ENCODE measurements at places on chromosomes 13 and 19.
A peak's percentile ranks its signal among the peaks of the same experiment; 100 is the strongest.

GRCh38 chr19:14530005-14530348 lies 583 bp downstream of the TECR start:
- peak; percentile 51 for DNase-seq

- no peak for DNase-seq
These were observed 222.4 kb downstream of the TDRD3 start for GRCh38 chr13:60619461-60619860.

- no peak for DNase-seq
These were observed 43.2 kb upstream of the TSHZ3 start for GRCh38 chr19:31392464-31392863.

GRCh38 chr13:73136776-73137175 lies 78.0 kb downstream of the KLF5 start:
- no peak for DNase-seq

DNA sequence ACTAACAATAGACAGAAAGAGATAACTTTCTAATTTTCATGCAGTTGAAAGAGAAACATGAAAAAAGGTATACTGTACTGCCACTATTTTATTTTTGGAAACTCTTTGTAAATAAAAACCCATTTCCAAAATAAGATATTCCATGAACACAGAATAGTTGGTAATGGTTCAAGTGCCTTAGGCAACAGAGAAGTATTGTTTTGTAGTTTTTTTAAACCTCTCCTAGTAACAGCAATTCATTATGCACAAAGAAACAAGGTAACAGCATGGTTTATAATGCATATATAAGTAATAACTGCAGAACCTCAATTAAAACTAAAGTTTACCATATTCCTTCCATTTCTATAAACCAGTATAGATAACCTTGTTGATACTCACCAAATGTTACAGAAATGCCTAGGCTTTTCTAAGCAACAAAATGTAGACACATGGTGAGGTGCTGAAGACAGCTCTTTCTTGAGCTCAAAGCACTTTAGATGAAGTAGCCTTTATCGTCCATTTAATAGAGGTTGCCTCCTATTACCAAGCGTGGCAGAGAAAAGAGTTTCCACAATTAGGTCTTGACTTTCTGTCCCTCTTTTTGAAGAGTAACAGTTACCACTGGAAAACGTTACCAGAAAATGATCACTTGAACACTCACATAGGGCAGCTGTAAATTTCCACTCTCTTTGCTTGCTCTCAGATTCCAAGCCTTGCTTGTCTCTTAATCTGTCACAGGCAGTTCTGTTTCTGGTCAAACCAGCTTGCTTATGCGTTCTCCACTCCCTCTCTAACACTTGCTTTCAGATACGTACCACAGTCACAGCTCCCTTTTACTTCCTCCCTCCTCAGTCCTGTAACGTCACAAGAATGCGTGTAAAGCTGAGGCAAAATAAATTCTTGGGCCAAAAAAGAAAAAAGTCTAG lies 42.9 kb downstream of the CAB39L start:
- DNase-seq, result no peak

DNA sequence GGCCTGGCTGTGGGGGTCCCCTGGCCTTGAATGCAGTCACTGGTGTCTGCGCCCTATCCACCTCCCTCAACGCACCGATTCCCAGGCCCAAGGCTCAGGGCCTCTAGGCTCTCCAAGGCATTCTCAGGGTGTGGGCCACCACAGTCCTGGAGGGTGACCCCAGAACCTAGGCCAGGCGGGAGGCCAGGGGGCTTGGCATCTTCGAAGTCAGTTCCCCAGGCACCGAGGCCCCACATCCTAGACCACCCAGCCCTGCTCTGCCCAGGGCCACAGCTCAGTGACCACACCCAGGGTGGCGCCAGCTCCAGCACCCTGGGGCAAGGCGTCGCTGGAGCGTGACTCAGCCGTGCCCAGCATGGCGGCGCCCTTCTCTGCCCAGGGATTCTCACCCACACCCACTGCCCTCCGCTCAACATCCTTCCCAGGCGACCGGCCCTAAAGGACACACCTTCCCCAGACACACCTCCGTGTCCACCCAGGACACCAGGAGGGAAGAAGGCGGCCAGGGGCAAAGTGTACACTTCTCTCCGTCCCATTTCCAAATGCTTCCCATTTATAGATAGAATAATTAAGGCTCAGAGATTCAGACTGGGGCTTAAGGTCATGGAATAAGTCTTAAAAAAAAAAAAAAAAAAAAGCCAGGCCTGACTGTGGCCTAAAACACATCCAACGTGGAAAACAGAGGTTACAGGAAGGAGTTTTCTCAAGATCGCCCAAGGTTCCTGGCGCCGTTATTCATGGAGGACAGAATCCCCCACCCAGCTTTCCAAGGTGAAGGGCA lies 36.4 kb upstream of the NANOS3 start:
- DNase-seq, result peak; percentile 79

DNA sequence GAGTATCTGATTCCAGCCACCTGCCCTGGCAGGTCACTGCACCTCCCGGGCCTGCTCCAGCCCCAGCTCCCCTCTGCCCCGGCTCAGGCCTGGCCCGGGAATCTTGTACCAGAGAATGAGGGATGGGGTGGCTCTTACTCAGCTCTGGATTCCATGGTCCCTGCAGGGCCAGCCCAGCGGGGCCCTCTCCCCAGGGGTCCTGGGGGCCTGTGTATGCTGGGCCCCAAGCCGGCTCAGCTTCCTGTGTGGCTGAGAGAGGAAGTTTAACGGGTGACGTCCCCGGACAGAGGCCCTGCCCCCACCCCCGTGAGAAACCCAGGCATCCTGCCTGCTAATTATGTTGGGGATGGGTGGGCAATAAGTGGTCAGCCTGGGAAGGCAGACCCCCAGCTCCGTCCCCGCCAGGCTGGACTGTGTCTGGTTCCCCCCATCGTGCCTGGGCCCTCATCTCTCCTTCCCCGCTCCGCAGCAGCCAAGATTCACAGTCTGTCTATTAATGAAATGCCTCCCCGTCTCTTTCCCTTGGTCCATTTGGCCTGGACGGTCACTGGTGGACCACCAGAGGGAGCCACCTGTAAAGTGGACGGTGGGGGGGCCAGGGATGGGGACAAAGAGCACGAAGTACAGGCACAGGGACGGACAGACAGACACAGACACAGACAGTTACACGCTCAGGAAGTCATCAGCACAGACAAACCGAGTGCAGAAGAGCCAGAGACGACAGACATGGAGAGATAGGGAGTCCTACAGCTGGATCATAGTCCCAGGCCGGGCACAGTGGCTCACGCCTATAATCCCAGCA lies at the start of gene DENND1C:
Gene DENND1C, minus strand, starts transcription at position 247 of the 802 bp plus-strand sequence. Its CDS starts 92 bp downstream, at position 155.
- DNase-seq, result peak; percentile 78

- DNase-seq, result no peak
These were observed 11.5 kb upstream of the SERPINE3 start for GRCh38 chr13:51327961-51328360.

DNA sequence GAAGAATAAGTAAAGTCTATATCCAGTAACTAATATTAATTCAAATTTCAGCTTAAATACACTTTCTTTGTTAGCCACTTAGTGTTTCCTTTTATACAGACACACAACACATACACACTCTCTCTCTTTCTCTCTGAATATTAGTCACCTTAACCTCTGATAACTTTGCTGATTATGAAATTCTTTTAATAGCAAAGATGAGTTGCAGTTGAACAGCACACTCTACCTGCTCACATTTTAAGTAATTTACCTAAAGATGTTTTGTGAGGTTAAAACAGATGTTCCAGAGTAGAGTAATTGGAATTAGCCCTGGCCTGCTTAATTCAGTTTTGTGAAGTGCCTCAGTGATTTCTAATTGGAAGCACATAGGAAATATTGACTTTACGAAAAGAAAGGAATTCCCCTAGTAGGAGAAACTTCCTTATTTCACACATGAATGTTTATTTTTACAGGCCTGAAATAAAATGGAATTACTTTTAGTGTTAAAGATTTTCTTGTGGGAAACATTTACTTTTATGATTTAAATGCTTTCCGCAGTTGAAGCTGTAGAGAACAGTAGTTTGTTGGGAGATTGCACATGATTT lies 184.3 kb downstream of the MYO16 start:
- no peak for DNase-seq

- DNase-seq, result no peak
These were observed 40.6 kb downstream of the PHF11 start for GRCh38 chr13:49536144-49536873.

DNA sequence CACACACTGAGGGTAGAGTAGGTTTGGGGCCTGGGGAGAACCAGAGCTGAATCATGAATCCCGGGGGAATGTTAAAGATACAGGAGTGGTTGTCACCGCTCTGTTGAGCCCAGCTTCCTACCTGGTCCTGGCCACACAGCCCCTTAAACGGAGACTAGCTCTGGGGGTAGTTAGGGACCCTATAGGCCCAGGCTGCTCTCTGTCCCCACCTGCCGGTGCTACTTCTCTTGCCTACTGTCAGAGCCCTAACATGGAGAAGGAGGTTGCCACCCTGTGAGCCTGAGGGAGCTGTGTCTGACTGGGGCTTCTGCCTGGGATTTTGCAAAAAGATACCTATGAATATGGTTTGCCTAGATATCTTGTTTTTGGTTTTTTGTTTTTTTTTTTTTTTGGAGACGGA lies 36.6 kb upstream of the ZNF429 start:
- no peak for DNase-seq

- peak; percentile 16 for DNase-seq
These were observed 2.0 kb upstream of the TMEM221 start for GRCh38 chr19:17450264-17451075.

DNA sequence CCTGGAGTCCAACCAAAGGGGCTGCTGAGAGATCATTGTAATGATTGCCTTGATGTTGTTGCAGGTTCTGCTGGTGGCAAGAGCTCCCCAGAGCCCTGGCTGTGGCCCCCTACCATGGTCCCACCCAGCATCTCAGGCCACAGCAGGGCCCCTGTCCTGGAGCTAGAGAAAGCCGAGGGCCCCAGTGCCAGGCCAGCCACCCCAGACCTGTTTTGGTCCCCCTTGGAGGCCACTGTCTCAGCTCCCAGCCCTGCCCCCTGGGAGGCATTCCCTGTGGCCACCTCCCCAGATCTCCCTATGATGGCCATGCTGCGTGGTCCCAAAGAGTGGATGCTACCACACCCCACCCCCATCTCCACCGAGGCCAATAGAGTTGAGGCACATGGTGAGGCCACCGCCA lies 15.5 kb downstream of the NCAN start:
- no peak for DNase-seq

- no peak for DNase-seq
These were observed 48.1 kb upstream of the FARP1 start for GRCh38 chr13:98094678-98095266.

- DNase-seq, result no peak
These were observed 17.9 kb downstream of the UBAC2 start for GRCh38 chr13:99218545-99218944.

DNA sequence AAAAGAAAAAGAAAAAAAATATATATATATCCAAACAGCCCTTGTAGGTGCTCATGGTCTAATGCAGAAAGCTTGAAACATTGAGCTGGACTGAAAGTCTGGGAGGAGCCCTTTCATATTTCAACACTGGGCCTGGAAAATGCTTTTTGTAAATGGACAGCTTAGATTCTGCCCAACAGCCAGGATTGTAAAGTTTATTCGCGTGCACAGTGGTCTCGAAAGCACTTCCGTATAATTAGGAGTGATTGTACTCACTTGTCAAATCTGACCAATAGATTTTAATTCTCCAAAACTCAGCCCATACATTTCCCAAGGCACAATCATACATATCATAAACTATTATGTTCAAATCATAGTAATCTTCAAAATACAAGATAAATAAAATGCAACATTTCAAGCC lies 260.1 kb downstream of the COL4A1 start:
- no peak for DNase-seq
